Pulmonary artery endothelial cell (primary cell): ENCODE measurements at places on chromosomes 7 and 10.

- DNase-seq: no peak
Measured at GRCh38 chr7:131249003-131249402, 78.7 kb upstream of the MKLN1 start.

DNA sequence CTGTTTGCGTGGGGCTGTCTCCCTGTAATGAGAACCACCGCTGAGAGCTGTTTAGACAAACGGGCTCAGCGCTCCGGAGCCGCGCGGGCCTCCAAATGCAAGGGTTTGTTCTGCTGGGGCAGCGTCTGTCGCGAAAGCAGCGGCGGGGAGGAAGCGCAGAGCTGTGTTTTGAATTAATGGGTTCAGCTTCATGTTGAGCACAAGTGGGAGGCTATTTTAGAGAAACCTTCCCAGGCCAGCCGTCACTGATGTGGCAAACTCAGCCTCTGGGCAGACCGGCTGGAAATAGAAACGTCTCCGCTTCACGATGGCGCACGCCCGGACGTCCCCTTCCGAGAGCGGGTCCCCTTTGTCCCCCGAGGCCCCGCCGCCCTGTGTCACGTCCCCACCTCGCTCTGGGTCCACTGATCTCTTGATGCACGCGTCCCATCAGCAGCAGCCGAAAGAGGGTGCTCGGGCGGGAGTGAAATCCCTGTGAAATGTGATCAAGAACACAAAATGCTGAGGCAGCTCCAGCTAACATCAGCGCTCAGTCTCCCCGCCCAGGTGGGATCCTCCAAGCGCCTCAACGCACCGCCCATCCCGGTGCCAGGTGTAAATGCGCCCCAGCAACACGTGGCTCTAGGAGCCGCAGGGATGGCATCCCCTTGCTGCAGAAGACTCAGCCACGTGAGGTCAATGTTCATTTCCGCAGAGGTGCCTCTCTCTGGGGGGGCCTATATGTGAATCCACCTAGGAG, 44.9 kb downstream of the BAMBI start:
- no peak for DNase-seq

DNA sequence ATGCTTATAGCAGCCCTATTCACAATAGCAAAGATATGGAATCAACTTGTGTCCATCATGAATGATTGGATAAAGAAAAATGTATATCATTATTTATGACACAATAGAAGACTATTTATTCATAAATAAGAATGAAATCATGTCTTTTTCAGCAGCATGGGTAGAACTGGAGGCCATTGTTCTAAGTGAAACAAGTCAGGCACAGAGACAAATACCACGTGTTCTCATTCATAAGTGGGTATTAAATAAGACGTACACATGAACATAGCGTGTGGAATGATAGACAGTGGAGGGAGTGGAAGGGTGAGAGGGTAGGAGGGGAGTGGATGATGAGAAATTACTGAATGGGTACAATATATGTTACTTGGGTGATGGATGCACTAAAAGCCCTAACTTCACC, 762.4 kb downstream of the REEP3 start:
- no peak for DNase-seq

GRCh38 chr10:124894569-124895215, 47.2 kb upstream of the ZRANB1 start:
- no peak for DNase-seq

- DNase-seq: no peak
Measured at GRCh38 chr10:118167056-118167700, 120.4 kb upstream of the RAB11FIP2 start.

DNA sequence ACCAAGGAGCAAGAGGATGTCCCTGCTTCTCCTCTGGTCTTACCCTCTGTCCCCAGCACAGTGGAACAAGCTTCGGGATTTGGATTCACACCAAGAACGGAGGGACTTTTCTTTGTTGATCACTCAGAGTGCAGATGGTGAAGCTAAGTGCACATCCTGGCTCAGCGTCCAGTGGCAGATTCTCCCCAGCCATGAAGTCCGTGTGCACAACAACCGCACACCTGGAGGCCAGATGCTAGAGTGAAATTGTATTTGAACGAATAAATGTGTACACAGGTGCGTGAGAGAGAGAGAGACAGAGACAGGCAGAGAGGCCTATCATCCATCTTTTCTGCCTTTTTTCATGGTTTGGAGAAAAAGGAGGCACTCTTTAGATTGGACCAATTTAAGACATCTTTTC, 31.5 kb downstream of the ASB13 start:
- no peak for DNase-seq

DNA sequence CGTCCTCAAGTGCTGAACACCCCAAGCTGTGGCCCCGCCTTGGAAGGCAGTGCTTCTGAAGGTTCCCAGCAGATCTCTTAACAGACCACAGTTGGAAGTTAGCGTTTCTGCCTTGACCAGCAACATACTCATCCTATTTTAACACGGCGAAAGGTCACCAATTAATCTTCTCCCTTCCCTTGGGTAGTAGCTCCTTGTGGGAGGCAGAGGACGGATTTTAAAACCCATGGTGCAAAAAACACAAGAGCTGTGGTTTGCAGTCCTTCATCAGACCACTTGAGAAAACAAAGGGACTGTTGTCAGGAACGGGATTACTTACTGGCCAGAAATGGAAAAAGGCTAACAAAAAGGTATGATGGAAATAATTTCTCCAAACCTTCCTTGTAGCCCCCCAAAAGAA, 87.3 kb downstream of the BEND7 start:
- DNase-seq: no peak
